ENCODE measurements at places on chromosomes 3 and 15.

- DNase-seq, result no peak
Measured at GRCh38 chr3:45597171-45597570, 2.6 kb downstream of the LIMD1 start.

GRCh38 chr15:69613988-69614387, 161.4 kb downstream of the RPLP1 start:
- DNase-seq, result no peak

DNA sequence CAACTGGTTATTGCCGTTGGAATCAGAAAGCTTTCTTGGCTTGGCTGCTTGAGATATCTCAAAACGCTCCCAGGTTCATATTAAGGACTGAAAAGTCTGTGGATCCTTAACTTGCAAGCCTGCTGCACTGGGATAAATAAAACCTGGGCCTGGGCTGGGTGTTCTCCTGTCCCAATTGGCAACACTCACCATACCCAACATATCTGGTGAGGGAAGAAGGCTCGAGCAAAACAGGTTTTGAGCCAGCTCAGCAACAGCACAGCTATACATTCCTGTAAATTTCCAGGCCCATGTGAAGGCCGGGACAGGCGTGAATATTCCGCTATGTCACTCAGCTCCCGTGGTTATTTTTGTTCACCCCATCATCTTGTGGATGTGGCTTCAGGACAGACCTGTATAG, 169.0 kb upstream of the BCL6 start:
- DNase-seq, result no peak

GRCh38 chr15:84740691-84741090, 7.7 kb upstream of the ZNF592 start:
- no peak for DNase-seq

DNA sequence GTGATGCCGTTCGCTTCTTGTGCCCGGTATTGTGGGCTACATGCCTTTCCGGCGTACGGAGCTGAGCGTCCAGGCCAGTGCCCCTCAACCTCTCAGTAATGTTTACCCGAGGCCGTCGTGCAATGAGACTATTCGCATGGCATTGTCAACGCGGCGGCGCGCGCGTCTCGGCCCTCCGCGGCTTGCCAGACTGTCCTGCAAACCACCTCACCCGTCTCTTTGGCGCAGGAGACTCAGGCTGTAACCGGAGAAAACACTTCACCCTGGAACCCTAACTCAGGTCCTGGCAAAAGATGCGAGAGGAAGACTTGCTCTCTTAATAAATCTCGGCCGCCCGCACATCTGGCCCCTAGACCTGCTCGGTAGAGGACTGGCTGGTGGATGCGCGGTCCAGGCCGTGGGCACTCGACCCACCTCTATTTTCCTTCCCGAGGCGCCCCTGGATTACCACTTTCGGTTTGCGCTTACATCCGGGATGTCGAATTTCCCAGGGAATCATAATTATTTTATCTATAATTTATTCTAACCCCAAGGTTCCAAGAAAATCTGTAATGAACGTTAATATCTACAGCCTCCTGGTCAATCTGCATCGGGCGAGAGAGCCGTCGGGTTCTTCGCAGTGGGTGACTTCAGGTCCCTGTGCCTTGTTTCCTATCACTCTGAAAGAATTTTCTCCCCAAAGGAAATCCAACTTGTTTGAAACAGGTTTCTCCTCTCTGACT, 71.8 kb upstream of the POLG start:
- DNase-seq, result no peak

DNA sequence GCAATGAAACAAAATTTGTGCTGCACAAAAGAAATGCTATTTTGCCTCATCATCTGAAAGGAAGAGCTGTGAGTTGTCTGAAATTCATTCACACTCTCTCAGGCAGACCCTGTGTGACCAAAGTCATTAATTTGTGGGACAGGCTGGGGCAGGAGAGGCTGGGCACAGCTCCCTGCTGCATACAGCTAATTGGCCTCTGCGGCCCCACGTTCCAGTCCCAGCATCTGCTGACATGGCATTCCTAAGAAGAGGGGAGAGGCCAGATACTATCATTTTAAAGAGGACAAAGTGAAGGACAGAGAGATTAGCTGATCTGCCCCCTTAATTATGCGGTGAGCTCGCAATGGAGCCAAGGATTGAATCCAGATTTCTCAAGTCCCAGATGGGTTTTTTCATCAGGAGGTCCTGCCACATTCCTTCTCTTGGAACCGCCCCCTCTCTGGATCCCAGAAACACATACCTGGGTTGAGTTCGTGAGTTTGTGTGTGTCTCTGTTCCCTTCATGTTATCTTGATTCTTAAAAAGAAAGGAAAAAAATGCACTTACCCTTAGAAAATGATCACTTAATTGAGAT, 25.1 kb downstream of the POLR2M start:
- no peak for DNase-seq

- no peak for DNase-seq
Measured at GRCh38 chr3:68880632-68881031, 51.7 kb downstream of the TAFA4 start.

- no peak for DNase-seq
Measured at GRCh38 chr3:136994772-136995516, 37.2 kb downstream of the IL20RB start.

- no peak for DNase-seq
Measured at GRCh38 chr3:11050666-11051323, 58.2 kb downstream of the SLC6A1 start.

DNA sequence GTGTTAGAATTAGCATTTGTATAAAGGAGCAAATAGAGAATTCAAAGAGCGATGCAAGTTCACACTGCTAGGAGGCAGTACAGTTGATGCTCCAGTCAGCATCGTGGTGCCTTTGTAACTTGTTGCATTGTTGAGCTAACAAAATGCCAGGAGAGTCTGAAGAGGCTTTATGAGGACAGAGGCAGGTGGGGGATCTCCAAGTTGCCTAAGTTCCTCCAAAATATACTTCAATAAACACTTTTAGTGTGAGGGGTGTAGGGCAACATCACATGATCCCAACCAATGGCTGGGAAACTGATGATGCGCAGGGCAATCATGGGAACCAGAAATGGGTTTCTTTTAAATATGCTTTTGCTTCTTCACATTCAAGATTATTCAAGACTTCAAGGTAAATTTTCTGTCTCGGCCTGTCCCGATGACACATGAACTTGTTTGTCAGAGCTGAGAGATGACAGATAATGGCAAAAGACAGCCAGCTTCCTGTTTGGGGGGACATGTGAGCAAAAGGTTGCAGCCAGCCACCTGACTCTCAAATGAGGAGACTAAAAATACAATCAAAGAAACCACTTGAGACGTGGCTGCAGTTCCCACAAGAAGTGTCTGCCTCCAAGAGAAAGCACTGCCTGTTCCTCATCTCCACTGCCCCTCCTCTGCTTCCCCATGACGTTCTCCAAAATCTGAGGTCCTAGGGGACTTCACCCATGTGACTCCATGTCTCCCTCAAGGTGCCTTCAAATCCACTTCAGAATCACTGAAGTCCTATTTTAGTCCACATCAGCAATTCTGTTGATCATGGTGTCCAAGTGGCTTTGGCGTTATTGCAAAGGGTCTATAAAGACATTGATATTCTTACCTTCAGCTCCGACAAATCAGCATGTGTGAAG, 39.3 kb downstream of the KLHL6 start:
- DNase-seq, result no peak

- no peak for DNase-seq
Measured at GRCh38 chr3:128841926-128842920, 37.2 kb upstream of the ACAD9 start.

- no peak for DNase-seq
Measured at GRCh38 chr3:127739347-127740135, 66.8 kb downstream of the ABTB1 start.

GRCh38 chr15:95105229-95105628, 873.9 kb downstream of the MCTP2 start:
- no peak for DNase-seq

GRCh38 chr3:38601956-38602550, 47.4 kb downstream of the SCN5A start:
- DNase-seq, result no peak

GRCh38 chr3:38131621-38132369, 5.1 kb downstream of the ACAA1 start:
- peak; percentile 12 for DNase-seq

DNA sequence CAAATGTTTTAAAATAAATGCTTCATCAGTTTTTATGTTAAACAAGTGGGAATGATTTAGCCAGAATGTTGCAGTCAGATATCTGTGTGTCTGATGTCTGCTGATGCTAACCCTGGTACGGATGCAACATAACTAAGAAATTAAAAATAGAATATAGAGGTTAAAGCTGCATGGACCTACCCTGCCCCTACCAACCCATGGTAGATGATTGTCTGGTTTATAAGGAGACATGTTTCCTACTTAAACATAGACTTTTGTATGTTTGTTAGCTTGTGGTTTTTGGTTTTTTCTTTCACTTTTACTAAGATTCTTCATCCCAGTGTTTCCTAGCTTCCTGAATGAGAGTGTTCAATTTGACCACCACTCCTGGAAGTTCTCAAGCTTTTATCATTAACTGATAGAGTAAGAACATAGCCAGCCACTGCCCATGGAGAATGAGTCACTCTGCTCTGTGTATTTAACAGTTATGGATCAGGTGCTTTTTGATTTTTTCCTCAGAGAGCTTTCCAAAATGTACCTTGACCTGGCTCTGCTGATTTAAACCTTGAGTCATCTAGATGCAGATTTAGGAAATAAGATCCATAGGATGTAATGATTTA, 70.7 kb upstream of the VEPH1 start:
- no peak for DNase-seq

- peak; percentile 23 for DNase-seq
Measured at GRCh38 chr3:53195602-53196574, 34.9 kb downstream of the PRKCD start.

GRCh38 chr3:126872701-126873342, 110.1 kb upstream of the PLXNA1 start:
- no peak for DNase-seq

GRCh38 chr3:144496141-144496835, 524.7 kb downstream of the DIPK2A start:
- DNase-seq, result no peak

GRCh38 chr3:79767905-79768267, at the start of gene ROBO1:
Gene ROBO1, minus strand, starts transcription at chr3:79767998.
- no peak for DNase-seq

- no peak for DNase-seq
Measured at GRCh38 chr3:106067711-106068110, 198.9 kb upstream of the CBLB start.

- peak; percentile 33 for DNase-seq
Measured at GRCh38 chr3:54168451-54168850, 46.1 kb downstream of the CACNA2D3 start.

- DNase-seq, result no peak
Measured at GRCh38 chr3:130509008-130509407, 8.0 kb upstream of the COL6A6 start.

GRCh38 chr15:57463360-57463759, 87.1 kb downstream of the CGNL1 start:
- DNase-seq, result no peak

- DNase-seq, result no peak
Measured at GRCh38 chr3:160217675-160218074, 7.5 kb upstream of the C3orf80 start.

- no peak for DNase-seq
Measured at GRCh38 chr3:14880447-14881106, 61.8 kb downstream of the FGD5 start.

GRCh38 chr15:39581793-39582285, 960 bp downstream of the THBS1 start:
- peak; percentile 40 for DNase-seq

GRCh38 chr3:133452641-133453319, 52.9 kb downstream of the BFSP2 start:
- DNase-seq, result no peak

DNA sequence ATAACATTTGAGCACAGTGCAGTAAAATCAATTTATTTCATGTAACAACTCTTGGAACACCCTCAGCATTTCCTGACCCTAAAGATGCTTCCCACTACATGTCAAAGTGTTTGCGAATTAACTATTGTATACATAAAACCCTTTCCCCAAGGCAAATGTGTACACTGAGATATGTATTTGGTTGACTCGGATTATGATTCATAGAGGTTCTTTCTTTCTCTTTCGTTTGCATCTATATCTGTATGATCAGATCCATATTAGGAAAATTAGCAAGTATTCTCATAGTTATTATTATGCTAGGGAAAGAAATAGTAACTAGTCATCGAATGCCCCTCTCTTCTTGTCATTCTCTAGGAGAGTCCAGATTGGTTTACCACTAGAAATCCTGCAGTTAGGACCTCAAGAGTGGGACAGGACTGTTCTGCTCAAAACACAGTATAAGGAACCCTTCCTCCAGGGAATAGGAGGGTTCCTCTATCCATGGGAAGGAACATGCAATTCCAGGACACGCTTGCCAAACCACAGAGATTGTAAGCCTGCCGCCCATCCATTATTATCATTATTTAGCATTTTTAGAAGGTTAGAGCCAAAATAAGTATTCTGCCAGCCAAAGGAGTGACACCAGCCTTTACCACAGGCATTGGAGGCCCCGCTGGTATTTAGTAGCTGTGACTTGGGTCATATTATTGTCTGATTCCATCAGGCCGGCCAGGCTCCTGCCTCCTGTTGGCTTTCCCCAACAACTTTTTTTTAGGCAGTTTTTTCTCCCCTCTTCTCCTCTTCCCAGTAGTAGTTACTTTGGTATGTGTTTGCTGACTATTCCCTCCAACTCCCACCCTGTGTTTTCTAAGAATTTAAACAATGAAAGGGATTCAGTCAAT, 100.7 kb downstream of the GALK2 start:
- DNase-seq, result no peak

DNA sequence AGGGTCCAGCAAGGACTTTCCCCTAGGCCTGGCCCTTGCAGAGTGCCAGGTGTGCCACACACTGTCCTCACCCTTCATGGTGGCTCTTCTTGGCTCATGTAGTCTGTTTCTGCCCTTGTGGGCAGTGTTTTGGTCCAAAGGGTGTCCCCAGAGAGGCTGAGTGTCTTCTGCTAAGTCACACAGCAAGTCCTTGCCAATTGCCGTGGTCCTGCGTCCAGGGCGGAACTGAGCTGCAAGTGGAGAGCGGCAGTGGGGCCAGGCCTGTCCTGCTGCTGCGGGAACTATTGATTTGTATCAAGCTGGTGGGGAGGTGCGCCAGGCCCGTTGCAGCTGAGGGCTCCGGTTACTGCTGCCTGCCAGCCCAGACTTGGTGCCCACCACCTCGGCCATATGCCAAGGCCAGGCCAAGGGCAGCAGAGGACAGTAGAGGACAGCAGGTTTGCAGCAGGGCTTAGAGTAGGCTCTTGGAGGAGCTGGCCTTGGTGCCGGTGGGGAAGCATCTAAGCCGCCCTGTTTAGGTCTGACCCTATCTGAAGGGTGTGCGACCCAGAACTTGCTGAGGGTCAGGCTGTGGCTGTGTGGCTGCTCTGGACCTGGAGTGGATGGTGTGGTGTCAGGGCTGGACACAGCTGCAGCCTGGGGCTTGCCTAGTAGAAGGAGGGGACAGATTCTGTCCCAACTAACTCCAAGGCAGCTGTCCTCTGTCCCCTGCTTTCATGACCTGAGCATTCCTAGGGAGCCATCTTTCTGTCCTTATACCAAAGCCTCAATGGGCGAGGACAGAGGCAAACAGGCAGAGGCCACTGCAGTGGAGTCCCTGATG, 4.5 kb downstream of the AMIGO3 start:
- no peak for DNase-seq

DNA sequence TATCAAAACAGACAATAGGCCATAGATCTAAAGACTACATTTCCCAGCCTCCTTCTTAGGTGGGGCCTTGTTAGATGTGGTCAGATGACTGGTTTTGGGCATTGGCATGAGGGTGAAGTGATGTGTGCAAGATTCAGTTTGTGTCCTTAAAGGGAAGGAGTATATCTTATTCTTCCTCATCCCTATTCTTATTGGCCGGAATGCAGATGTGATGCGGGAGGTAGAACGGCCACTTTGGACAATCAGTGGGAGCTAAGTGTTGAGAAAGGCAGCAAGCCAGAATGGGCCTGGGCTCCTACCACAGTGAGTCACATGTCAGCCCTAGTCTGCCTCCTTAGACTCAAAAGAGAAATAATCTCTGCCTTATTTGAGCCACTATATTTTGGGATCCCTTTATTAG, 89.8 kb upstream of the MEX3B start:
- DNase-seq, result no peak
